Globus pallidus (tissue), 1 donor: ENCODE measurements at places on chromosomes 3 and 15.

DNA sequence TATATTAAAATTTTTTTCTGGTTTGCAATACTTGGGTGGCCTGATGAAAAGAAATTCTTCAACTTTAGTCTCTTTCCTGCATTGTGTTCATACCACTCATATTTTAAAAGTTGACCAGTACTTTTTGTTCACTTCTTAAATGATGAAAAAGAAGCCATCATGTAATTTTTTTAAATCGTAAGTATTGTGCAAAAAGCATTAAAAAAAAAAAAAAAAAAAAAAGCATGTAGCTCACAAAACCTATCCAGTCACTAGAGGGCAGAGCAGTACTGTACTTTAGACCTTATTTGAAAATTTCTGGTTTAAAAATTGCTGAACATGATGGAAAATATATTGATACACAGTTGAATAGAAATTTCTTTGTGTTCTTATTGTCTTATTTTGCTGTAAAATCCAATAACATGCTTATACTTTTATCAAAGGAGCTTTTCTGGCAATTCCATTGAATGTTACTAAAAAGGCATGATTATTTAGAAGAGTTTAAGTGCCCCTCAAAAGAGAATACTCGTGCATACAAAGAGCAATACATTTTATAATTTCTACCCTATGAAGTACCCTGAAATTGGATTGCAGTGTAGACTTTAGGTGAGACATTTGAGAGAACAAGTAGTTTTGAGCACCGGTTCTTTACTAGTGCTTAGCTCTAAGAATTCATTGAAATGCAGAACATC lies 137.7 kb downstream of the BBX start:
- peak; percentile 61 for DNase-seq

DNA sequence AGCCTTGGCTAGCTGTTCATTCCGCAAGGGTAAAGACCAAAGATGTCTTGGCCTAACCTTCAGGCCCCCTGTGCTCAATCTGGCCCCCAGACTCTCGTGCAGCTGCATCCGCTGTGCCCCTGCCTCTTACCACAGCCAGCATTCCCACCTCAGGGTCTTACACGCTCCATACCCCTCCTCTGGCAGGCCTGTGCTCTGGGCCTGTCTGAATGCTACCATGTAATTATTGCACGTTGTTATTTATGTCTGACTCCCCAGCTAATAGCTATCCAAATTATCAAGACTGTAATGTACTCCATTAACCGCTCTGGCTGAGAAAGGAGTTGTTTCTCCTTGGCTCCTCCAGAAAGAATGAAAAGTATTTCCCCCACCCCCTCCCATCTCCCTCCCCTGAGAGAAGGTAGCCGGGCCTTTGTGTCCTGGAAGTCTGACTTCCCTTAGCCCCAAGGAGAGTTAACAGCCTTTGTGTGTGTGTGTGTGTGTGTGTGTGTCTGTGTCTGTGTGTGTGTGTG lies 54.5 kb upstream of the UBE2E1 start:
- no peak for DNase-seq

DNA sequence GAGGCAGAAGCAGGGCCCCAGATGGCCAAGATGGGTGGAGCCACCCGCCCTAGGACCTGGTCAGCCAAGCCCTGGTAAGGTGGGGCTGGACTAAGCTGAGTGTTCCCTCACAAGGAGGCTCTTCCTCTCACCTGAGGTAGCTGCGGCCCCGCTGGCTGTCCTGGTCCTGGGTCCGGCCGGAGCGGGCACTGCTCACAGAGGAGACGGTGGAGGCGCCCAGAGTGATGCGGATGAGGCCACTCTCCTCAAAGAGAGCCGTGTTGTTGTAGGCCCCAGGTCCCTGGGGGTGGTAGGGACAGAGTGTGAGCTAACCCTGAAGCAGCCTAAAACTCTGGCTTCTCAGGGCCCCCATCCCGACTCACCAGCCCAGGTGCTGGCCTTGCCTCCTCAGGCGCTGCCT lies 7.3 kb upstream of the SLC26A6 start:
- DNase-seq, result no peak

- no peak for DNase-seq
Measured at GRCh38 chr3:149407898-149408297, 30.4 kb upstream of the TM4SF1 start.

DNA sequence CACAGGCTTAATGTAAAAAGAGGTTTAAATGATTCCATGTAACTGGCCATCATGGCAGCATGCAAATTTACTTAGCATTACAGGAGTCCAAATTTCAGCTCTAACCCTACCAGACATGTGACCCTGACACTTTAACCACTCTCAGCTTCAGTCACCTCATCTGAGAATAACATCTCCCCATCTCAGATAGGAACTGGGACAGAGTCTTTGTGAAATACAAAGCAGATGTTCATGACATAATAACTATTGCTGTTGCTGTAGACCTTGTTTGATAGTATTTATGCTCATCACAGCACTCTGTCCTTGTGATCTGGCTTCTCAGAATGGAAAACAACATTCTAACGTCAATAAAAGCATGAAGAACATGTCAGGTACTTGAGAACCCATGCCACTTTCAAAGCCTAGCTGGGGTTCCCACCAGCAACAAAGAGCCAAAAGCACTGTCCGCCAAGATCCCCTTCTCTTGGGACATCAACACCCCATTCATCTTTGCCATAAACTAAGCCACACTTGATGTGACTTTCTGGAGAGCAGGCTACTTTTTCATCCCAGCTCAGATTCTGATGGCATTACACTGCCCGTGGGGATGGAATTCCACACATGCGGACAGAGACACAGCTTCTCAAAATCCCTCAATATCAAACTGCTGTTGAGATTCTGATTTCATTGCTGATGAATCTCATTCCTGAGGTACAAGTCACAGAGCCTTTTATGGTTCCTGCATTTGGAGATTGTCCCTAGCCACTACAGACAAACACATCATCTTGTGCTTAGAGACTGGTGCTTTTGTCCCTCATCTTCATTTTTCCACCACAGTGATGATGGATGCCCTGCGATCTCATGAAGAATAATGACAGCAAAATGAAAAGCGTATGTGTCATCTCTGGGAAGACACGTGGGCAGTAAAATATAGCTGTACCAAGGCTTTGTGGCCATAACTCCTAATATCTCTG lies 202.7 kb downstream of the TNIK start:
- DNase-seq, result no peak

- no peak for DNase-seq
Measured at GRCh38 chr15:36218991-36219390, 360.4 kb upstream of the CDIN1 start.

DNA sequence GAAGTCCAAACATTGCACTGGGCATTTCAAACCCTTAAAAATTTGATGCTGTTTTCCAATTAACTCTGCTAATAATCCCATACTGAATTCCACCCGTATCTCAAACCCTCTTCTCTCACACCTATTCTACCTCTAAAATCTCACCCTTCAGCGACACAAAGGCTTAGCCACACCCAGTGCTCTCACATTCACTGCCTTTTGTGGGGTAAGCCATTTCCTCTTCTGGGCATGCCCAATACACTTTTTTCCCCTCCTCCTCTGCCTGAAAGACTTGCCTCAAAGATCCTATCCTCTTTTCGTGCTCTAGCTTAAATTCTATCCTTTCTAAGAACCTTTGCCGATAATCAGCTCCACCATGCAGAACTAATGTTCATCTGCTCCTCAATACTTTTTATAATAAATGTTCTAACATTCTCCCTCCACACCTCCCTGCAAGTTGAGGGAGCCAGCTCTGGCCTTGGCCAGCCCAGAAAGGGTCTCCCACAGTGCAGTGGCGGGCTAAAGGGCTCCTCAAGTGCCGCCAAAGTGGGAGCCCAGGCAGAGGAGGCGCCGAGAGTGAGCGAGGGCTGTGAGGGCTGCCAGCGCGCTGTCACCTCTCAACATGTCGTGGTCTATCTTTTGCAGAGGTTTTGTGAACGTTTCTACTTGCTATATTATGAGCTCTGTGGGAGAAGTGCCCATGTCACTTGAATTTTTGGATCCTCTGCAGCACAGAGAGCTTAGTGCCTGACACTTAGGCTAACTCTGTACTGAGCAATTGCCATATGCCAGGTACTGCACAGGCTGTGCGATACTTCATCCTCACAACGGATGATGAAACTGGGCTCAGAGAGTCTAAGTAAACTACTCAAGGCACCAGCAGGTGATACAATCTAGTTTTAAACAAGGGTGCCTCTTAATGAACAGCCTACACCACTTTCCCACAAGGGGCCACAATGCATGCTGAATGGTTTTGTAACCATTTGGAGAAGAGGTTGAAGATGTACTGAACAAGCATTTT lies 53.6 kb upstream of the BCL6 start:
- DNase-seq, result no peak
